ENCODE measurements at places on chromosomes 3 and 15.

DNA sequence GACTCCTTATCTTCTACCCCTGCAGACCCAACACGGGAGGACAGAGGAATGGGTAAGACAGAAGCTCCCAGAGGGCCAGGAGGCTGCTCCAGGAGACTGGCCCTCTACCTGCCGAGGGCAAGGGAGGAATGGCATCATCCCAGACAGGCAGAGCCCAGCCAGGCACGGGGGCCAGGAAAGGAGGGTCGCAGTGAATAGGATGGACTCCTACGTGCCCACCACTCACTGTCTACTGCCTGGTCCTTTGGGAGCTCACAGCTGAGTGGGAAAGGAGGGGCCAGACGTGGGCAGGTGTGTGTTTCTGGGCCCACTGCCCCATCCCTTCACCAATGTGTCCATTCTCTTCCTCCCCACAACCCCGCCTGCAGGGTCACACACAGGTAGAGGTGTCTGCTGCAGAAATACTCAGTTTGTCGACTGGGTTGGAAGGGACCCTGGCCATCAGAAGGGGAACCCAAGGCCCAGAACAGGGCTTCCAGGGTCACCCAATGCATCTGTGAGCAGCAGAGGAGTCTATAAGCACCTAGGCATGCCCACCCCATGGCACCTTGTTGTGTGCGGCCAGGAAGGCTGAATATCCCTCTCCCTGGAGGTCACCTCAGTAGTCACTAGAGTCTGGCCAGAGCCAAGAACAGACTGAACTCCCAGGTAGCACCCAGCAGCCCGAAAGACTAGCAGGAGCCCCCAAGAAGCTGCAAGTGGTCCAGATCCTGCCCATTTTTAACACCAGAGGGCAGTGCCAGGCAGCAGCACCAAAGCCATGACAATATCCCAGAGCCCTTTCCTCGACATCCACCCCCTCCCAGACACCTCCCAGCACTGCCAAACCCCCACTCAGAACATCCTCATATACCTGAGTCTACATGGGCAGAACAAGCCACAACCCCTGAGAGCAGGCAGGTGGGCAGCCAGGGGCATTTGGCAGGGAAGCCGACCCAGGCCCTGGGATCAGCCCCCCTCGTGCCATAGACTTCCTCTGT is 24.0 kb downstream of the TKT start:
- no peak for DNase-seq

- DNase-seq = no peak
Observed at GRCh38 chr3:48129921-48130320, 58.3 kb downstream of the CDC25A start.

DNA sequence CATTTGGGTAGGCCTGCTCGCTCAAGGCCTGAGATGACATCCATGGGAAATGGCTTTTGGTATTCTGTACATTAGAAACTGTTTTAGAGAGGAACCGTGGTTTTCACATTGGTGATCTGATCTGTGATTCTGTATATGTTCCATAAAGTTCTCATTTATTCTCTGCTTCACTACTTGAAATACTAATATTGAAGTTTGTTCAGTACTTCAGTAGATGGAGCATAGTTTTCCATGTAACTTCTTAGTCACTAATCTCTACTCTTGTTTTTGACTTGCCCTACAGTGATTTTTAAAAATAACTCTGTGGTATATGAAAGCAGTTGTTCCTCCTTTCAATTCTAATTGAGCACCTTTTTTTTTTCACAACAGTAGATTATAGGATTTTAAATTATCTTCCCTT is 66.5 kb downstream of the MBNL1 start:
- DNase-seq = no peak

- DNase-seq = no peak
Observed at GRCh38 chr3:89216016-89216739, 108.8 kb downstream of the EPHA3 start.

DNA sequence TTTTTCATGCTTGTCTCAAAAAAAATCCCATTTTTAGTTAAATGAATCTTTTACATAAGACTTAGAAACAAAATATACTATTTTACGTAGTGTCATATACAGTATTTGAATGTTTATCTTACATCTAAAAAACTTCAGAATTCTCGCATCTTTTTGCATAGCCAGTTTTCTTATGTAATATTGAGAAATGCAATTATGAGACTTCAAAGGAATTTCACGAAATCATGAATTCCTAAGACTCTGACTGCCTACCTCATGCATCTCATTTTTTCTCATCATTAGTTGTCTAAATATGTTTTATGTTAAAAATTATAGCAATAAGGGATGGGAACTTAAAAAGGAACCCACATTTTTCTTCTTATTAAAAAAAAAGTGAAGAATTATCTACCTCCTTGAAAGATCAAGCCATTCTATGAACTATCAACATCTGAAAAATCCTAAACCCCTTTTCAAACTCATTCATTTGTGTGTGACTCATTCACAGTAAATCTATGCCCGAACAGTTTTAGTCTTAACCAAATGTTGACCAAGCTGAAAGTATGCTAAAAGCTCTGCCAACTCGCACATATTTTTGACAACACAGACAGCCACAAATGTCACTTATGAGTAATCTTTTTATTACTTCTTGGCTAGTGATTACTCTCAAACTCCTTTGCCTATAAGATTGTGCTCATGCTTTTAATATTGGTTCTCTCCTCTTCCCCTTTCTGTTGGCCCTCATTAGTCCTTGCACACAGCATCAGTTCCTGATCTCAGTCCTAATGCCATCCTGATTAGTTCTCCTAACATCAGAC is 115.9 kb downstream of the DCLK3 start:
- no peak for DNase-seq

Data from mesothelial cell of epicardium (in vitro differentiated cells).